ENCODE measurements at places on chromosomes 4 and X. TPM values are rescaled to one million over a fixed set of nuclear protein-coding genes. Genes with fewer than 3 reads are reported as not detected.
A peak's percentile ranks its signal among the peaks of the same experiment; 100 is the strongest.

The GLA gene
- 40.2 TPM for total RNA-seq

The FAM200B gene
- 9.7 TPM for total RNA-seq

DNA sequence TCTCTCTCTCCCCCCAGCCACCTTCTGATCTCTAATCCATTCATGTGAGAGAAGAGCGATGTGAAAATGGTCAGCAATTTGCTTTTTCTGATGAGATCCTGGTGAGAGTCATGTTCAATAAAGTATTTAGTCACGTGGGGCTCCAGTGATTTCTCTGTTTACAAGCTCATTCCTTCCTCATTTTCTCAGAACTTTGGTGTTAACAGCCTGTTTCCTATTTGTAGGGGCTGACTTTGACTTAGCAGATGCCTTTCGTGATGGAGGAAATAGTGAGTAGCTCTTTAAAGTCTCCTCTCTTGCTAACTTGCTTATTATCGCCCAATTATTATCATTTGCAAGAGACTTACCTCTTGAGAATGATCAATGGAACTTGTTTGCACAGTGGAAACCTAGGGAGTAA, 72.6 kb upstream of the CD99 start:
- no peak overlapping the region for H3K27ac ChIP-seq
- DNase-seq: no peak
- H3K27me3 ChIP-seq: no peaks in the 10 kb centered on the region
- H3K4me3 ChIP-seq: no peak overlapping the region
- H3K36me3 ChIP-seq: peaks cover 66% of the 10 kb centered on the region
- peaks cover 17% of the 10 kb centered on the region for H3K4me1 ChIP-seq

- peak; percentile 98 for DNase-seq
- peak within 1 kb of the TSS; percentile 88 for H3K4me3 ChIP-seq
- peaks cover 11% of the 10 kb centered on the region for H3K36me3 ChIP-seq
- H3K27ac ChIP-seq: peak within 1 kb of the TSS; percentile 95
These were observed at the start of gene PLRG1 for GRCh38 chr4:154549894-154550790. TSS of gene PLRG1 (minus strand) at chr4:154550400. CDS start at chr4:154550308, 92 bp downstream.

- no peak overlapping the region for H3K27ac ChIP-seq
- H3K27me3 ChIP-seq: no peaks in the 10 kb centered on the region
- H3K4me1 ChIP-seq: peaks cover 36% of the 10 kb centered on the region
- H3K36me3 ChIP-seq: peaks cover 23% of the 10 kb centered on the region
These were observed 3.0 kb upstream of the SLC25A6 start for GRCh38 chrX:1394731-1395501.

The SSX1 gene
- not detected for total RNA-seq

The ARHGEF38 gene
- not detected for total RNA-seq

The PDLIM3 gene
- total RNA-seq: not detected

The AMOT gene
- 0.28 TPM for total RNA-seq

DNA sequence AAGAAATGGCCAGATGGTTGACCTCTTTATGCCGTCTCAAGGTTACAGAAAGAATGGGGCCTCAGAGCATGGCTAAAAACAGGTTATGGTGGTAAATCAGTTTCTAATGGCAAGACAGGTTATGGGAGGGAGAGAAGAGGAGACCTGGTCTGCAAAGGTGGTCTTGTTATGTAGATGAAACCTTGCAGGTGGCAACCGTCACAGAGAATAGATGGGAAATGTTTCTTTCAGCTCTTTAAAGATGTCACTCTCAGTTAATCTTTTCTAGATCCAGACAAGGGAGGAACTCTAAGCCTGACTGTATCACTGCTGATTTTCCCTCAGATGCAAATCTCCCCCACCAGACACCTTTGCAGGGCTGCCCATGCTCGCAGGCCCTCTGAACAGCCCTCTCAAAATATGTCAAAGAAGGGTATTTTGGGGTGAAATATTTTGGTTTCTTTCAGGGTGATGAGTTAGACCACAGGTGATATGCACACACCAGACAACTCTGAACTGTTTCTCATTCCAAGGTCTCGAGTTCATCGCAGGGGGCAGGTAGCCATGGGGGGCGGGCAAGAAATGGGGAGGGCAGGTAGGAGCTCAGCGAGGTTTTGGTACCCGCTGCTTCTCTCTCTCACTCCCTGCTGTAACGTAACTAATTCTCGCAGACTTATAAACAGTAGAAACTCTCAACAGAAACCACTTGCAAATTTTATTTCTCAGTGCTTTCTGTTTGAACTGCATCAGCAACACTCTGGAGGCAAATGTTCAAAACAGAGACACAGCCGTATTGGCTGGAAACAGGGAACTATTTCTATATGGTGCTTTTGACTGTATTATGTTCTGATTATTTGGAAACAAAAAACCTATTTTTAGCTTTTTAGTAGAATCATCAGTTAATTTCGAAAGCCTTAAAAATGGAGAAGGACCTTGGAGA, 32.4 kb downstream of the CASP3 start:
- no peak overlapping the region for H3K4me3 ChIP-seq
- no peaks in the 10 kb centered on the region for H3K4me1 ChIP-seq
- no peaks in the 10 kb centered on the region for H3K27me3 ChIP-seq
- DNase-seq: no peak
- no peak overlapping the region for H3K27ac ChIP-seq

- H3K4me1 ChIP-seq: no peaks in the 10 kb centered on the region
- peak; percentile 44 for DNase-seq
- H3K36me3 ChIP-seq: no peaks in the 10 kb centered on the region
These were observed 117.3 kb downstream of the DRD5 start for GRCh38 chr4:9898596-9899305.

DNA sequence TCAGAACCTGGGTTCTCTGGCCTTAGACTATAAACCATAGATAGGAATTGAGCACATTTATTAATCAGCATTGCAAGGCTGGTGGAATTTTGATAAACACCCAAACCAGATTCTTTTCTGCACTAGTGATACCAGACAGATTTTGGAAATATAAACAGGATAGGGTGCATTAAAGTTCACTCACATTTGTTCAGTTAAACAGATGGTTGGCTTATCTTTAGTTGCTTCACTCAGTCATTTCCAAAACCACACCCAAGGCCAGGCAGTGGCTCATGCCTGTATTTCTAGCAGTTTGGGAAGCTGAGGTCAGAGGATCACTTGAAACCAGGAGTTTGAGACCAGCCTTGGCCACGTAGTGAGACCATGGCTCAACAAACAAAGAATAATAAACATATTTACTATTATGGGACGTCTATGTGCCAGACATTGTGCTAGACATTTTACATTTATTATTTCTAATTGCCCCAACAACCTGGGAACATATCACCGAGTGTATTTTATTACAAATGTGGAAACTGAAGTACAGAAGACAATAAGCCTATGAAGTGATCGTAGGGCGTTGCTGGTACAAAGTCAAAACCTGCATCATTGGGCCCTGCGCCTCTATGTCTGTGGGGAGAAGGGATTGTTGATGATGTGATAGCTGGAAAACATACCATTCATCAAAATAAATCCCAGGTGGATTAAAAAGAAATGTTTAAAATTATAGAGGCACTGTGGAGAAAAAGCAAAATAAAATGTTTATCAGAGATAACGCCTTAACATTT, 15.0 kb downstream of the ADD1 start:
- peak overlapping the region; percentile 31 for H3K27ac ChIP-seq
- H3K4me1 ChIP-seq: peaks cover 59% of the 10 kb centered on the region
- no peak overlapping the region for H3K4me3 ChIP-seq
- H3K36me3 ChIP-seq: peaks cover 51% of the 10 kb centered on the region

DNA sequence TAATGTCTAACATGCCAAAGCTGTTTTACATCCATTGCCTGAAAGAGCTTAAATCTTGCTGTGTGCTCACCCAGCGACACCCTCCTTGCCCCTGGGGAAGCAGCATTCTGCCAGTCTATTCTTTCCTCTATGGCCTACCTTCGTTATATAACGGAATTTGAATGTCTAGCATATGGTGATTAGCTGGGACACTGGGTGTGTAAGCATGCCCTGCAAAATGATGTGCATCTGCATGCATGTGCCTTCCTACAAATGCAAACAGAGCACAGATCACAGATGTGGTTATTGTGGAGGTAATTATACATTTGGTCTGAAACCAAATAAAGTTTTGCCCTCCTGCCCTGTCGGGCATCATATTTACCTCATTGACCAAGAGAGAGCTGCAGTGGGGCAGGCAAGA, 90.8 kb downstream of the NHS start:
- H3K27me3 ChIP-seq: peaks cover 2% of the 10 kb centered on the region
- H3K36me3 ChIP-seq: no peaks in the 10 kb centered on the region
- no peak overlapping the region for H3K4me3 ChIP-seq

The PRRG1 gene
- total RNA-seq: not detected

The NEIL3 gene
- total RNA-seq: 27.5 TPM

DNA sequence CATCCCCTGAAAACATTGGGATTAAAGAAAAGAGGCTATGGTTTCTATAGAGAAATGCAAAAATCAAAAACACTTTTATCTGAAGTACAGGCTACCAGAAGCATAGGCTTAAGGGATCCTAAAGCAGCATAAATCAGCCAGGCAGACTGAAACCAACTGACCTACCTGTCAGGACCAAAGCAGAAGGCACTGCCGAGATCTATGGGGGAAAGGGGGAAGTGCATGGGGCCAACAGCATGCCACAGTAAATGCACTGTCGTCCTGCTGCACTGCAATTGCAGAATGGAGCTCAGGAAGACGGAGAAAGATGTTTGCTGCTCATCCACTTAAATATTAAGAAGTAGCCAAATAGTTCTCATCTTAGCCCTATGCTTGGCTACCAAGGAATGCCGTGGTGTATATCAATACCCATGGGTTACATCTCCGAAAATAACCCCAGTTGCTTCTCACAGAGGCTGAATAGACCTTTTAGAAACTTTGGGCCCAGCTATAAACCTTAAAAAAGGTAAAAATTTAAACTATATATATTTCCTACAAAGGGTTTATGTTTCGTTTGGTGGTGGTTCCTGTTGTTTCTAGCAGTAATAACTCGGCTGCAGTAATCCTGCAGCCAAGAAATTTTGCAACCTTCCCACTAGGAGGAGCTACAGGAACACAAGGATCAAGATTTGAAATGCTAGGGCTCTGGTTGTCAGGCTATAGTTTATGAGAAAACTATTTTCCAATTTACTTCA, 312.2 kb upstream of the DIAPH2 start:
- H3K36me3 ChIP-seq: no peaks in the 10 kb centered on the region
- no peak for DNase-seq
- H3K27ac ChIP-seq: no peak overlapping the region
- H3K27me3 ChIP-seq: no peaks in the 10 kb centered on the region
- no peaks in the 10 kb centered on the region for H3K4me1 ChIP-seq

- no peak for DNase-seq
- H3K36me3 ChIP-seq: peaks cover 14% of the 10 kb centered on the region
- H3K27ac ChIP-seq: no peak overlapping the region
- no peak overlapping the region for H3K4me3 ChIP-seq
- H3K27me3 ChIP-seq: peaks cover 91% of the 10 kb centered on the region
These were observed 12.4 kb upstream of the PITX2 start for GRCh38 chr4:110635163-110635865.

The ZMYM3 gene
- total RNA-seq: 29.1 TPM

DNA sequence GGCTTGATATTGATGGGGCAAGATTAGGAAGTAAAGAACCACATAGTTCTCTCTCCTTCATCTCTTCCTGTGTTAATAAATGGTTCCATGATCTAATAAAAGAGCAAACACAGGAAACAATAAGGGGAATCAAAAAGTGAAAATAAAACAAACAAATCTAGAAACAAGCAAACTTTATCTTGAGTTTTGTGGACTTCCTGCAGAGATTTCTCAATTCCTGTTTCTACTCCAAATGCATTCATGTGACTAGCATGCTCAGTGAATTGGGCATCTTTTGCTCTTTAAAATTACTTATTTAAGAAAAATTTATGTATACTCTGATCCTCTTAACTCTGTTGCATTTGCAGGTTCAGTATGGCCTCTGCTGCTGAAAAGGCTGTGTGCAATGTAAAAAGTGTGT, 682.0 kb downstream of the KCTD8 start:
- no peak for DNase-seq
- H3K4me1 ChIP-seq: no peaks in the 10 kb centered on the region
- no peak overlapping the region for H3K4me3 ChIP-seq
- no peak overlapping the region for H3K27ac ChIP-seq

DNA sequence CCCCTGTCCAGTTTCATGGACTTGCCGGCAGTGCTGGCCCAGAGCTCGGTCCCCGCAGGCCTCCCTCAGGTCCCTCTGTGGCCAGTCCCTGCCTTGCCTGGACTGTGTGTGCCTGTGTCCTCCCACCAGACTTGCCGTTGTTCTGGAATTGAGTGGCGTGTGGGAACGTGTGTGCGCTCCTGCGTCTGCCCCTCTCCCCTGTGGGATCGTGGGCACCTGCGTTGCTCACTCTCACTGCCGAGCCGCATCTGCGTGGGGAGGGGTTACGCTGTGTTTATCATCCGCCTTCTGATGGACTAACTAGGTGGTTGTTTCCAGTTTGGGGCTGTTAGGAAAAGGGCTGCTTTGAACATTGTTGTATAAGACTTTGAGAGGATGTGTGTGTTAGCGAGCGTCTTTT, 21.2 kb downstream of the PCGF3 start:
- no peaks in the 10 kb centered on the region for H3K27me3 ChIP-seq
- peaks cover 31% of the 10 kb centered on the region for H3K36me3 ChIP-seq
- no peak overlapping the region for H3K27ac ChIP-seq
- H3K4me3 ChIP-seq: no peak overlapping the region

DNA sequence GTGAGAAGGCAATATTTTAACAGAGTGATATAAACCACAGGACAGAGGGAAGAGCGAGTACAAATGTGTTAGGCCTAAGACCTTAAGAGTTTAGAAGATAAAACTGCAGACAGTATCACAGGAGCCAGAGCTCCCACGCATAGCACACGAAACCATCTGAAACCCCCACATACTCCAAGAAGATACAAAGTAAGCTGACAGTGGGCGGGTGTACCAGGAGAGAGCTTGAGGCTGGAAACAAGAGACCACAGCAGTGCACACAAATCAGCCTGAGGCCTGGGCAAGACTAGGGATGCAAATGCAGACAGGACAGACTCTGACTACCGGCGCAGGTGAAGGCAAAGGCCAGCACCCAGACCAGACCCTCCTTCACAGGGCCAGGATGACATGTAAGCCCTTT, 54.1 kb upstream of the ARHGAP24 start:
- H3K4me3 ChIP-seq: no peak overlapping the region
- no peak for DNase-seq
- H3K36me3 ChIP-seq: no peaks in the 10 kb centered on the region
- no peaks in the 10 kb centered on the region for H3K4me1 ChIP-seq

DNA sequence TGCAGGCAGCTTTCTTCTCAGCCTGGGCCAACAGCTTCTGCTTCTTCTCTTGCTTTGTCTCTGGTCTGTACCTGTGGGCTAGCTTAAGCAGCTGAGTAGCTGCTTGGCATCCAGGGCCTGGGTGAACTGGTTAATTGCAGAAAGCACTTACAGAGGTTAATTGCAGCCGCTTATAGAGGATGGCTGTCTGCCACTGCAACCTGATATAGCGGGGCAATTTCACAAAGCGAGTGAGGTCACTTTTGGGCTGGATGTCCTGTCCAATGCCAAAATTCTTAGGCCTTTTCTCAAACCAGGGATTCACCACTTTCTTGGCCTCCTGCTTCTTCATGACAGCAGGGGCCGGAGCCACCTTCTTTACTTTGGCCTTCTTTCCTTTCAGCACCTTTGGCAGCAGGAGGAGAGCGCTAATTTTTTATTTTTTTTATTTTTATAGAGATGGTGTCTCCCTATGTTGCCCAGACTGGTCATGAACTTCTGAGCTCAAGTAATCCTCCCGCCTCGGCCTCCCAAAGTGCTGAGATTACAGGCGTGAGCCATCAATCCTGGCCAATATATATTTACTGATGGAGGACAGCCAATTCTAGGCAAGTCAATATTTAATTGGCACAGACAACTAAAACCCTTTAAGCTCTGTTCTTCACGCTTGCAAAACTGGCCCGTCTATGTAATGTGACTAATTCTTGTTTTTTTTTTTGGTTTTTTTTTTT, 61.0 kb downstream of the ENOPH1 start:
- no peaks in the 10 kb centered on the region for H3K4me1 ChIP-seq
- no peak for DNase-seq
- H3K36me3 ChIP-seq: no peaks in the 10 kb centered on the region
- H3K27me3 ChIP-seq: no peaks in the 10 kb centered on the region
- no peak overlapping the region for H3K27ac ChIP-seq

- peaks cover 3% of the 10 kb centered on the region for H3K27me3 ChIP-seq
- no peak overlapping the region for H3K4me3 ChIP-seq
- DNase-seq: no peak
- no peaks in the 10 kb centered on the region for H3K36me3 ChIP-seq
These were observed 86.9 kb upstream of the SHISA3 start for GRCh38 chr4:42310358-42310757.

Measured in activated CD8-positive, alpha-beta memory T cell treated with anti-CD3 and anti-CD28 coated beads, Interleukin-2, amount 10 ng/mL, durations not matched to agents 7 days and 5 days (primary cell).